ENCODE measurements at places on chromosomes 5 and 9.

DNA sequence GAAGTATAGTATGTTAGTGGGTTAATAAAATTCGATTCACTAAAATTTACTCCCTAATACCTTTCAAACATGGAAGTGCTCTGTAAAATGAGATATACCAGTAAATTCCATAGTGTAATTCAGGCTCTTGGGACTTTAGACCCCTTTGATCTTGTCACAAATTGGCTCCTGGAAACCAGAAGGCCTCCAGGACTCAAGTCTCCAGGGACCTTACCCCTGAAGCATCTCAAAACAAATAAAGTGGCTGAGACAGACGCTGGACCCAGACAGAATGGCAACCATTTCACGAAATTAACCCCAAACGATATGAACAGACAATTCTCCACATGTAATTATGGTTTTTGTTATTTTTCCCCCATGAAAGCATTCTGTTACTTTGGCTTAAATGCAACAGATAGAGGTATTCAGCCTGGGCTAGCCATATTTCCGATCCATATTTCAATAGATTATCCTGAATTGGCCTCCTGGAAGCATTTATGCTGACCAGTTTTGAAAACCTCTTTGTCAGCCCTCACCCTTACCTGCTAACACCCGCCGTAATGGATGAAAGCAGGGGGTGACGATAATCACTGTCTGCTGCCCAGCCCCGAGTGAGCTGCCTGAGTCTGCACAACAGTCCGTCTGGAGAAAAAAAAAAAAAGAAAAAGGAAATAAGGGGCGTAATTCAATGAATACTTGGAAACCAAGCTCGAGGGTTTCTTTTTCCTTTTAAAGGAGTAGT is 34.1 kb upstream of the EFNA5 start:
- no peak for DNase-seq

GRCh38 chr5:68533051-68533450 is 317.5 kb downstream of the PIK3R1 start:
- DNase-seq = no peak

DNA sequence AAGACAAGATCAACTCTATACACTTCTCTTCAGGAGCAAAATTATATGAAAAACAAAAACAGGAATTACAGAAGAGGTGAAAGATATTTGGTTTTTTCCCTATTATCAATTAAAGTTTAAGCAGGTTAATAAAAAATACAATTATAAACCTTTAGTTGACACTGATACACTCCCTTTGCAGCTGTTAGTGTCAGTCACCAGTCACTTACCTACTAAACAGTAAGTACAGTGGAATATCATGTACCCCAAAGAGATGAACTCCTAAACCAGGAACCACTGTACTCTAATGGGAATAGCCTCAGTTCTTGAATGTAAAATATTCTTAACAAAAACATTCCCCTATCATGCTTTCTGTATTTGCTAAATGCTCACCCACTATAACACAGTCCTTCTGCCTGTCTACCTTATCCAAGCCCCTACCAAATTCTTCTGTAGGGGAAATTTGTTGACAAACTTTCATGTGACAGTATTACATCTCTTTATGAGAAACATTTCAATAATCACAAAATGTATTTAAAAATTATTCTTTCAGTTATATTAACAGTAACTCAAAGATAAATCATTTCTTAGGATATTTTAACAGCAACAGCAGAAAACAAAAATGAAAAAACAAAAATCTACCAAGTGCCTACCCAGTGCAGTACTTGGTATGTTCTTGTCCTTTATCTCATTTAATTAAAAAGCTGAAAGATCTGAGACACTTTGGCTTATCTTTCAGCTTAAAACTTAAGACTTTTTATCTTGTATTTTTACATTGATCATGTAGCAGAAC is 212.8 kb downstream of the MLLT3 start:
- no peak for DNase-seq

DNA sequence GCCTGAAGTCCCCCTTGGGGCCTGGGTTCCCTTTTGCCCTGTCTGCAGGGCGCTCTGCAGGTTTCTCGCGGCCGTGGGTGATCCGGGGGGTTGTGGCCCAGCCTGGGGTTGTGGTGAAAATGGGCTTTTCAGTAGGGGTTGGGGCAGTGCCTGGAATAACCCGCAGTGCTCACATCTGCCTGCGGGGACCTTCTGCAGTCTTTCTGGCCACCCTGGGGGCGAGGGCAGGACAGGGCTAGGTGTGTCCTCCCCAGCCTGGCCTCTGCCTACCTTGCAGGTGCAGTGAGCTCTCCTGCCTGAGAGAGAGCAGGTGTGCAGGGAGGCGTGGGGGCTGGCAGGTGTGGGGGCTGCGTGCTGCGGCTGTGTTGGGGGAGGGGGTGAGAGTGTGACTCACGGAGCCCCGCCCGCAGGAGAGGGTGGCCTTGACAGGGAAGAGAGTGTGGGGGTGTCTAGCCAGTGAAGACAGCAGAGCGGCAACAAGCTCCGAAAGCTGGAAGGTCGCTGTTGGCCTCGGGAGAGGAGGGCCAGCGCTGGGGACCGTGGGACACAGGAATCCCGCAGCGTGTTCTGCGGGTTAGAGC is 131.4 kb downstream of the MRPL36 start:
- DNase-seq = peak; percentile 42

DNA sequence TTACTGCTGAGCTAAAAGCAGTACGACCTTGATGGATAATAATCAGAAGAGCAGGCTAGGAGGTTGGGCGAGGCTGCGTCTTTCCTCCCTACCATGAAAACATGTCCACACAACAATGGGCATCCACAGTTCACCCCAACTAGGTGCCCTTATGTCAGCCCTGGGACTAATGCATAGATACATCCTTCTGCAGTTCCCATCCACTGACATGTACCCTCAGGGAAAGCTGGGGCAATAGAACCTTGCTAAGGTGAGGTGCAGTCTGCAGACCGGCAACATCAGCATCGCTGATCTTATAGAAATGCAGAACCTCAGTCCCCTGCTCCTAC is 697 bp upstream of the PRUNE2 start:
- DNase-seq = no peak

GRCh38 chr9:116377179-116377798 is 223.7 kb downstream of the PAPPA start:
- no peak for DNase-seq

GRCh38 chr5:76479281-76479680 is 76.2 kb downstream of the IQGAP2 start:
- no peak for DNase-seq

DNA sequence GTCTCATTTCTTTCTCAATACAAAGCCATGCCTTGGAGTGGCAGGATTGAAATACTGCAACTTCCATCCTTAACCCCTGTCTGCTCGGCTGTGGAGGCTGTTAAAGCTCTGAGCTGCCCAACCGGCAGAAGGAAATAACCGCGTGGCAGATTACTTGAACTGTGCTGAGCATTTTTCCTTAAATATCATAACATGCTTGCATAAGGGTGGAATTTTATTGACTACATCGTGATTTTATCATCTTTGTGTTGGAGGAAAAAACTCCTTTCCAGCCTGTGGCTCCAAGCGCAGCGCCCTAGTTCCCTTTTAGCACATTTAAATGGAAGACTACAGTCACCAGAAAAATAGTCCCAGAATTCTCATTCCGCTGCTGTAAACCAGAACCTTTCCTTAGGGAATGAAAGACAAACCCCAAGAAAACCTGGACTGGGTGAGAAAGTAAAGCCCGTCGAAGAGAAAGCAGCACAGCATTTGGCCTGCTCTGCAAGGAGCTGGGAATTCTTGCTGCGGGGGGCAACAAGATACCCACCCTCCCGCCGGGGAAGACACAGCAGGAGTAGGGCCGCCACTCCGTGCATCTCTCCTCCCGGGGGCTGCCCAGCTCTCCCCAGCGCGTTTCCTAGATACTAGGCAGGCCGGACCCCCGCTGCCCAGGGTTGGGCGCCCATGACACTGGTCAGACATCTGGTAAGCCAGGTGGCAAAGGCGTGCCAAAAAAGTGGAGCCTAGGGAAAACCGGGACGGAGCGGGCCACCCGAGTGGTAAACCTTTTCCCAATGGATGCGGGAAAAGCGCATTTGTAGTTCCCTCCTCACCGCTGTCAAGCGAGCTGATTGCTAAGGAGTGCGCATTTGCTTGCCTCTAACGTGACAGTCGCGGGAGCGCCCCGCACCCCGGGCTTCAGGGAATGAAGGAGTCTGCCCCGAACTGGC is 1.3 kb downstream of the SHC3 start:
- DNase-seq = no peak

GRCh38 chr9:122402874-122403273 is 32.0 kb downstream of the PTGS1 start:
- no peak for DNase-seq

DNA sequence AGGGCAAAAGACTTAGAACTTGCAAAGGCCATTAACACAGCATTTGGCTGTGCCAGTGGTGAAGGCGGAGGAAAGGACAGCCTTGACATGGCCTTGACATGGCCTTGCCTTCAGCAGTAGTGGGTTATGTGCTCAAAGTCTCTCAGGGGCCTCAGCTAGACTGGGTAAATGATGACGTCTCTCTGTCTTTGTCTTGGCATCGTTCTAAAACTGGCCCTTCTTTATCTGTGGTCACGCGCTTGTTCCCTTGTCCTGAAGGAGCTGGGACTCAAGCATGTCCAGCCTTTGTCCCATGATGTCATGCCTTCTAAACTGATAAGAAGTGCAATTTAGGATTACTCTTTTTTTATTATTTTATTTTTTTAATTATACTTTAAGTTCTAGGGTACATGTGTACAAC is 88.7 kb upstream of the ATP10B start:
- no peak for DNase-seq

DNA sequence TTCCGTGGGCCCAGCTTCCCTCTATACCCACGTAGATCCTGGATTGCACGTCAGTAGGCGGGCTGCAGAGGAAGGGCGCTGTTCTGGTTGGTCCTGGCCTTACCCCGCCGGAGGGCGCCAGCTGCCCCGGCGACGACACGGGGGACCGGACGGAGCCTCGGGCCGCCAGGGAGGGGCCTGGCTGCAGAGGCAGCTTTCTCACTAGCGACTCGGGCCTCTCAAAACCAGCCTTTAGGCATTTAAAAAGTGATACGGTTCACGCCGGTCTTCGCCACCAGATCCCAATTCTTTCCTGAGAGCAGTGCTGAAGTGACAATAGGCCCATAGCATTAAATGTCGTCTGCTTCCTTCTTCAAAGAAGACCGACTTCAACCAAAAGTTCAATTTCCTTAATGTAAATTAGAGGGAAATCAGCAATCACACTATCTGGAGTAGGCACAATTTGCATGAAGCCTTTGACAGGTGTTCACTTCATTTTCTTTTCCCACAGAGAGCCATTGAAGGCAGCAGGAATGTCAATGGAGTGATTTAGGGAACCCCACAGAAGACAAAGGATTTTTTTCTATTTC is 17.6 kb upstream of the UBE2D2 start:
- DNase-seq = no peak

DNA sequence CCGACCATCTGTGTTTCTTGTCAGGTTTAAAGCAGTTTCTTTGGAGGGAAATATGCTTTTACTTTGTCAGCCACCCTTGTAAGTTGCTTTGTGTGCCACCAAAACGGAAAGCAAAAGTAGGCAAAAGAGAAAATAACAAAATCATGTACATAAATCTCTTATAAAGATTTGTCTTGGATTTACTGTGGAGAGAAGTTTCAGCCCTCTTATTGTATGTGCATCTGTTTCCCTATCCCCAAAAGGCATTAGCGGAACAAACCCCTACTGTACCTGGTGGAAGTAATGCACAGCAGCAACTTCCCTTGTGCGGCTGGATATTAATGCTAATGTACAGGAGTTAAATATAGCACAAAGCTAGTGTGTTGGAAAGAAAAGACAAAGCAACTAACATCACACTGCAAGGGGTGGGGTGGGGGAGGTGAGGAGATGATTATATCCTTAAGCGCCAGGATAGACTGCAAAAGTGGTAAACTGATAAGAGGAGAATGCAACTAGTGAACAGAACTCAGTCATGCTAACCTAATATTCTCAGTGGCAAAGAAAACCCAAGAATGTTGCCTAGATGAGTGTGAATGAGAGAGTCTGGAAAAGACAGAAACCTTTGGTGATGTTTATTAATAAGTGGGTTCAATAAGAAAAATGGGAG is 396.5 kb upstream of the MEF2C start:
- DNase-seq = no peak

GRCh38 chr9:122144836-122145591 is 14.6 kb downstream of the NDUFA8 start:
- DNase-seq = no peak

DNA sequence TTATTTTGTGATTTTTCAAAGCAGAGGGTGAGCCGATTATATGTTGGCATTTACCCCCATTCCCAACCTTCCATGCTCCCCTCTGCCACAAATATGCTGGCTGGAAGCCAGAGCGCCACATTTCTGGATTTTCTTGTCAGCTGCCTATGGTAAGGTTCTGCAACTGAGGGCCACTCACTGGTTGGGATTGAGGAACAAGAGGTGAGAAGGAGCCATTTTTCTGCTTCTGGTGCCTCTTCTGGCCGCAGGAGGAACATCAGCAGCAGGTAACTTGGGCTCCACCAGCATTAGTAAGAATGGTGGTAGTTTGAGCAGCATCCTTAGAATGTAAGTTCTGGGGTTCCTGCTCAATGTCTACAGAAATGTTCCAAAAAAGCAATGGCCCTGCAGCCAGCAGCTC is 159.5 kb upstream of the MAST4 start:
- DNase-seq = no peak
